ENCODE measurements at places on chromosomes 3 and 15.
A peak's percentile ranks its signal among the peaks of the same experiment; 100 is the strongest.

DNA sequence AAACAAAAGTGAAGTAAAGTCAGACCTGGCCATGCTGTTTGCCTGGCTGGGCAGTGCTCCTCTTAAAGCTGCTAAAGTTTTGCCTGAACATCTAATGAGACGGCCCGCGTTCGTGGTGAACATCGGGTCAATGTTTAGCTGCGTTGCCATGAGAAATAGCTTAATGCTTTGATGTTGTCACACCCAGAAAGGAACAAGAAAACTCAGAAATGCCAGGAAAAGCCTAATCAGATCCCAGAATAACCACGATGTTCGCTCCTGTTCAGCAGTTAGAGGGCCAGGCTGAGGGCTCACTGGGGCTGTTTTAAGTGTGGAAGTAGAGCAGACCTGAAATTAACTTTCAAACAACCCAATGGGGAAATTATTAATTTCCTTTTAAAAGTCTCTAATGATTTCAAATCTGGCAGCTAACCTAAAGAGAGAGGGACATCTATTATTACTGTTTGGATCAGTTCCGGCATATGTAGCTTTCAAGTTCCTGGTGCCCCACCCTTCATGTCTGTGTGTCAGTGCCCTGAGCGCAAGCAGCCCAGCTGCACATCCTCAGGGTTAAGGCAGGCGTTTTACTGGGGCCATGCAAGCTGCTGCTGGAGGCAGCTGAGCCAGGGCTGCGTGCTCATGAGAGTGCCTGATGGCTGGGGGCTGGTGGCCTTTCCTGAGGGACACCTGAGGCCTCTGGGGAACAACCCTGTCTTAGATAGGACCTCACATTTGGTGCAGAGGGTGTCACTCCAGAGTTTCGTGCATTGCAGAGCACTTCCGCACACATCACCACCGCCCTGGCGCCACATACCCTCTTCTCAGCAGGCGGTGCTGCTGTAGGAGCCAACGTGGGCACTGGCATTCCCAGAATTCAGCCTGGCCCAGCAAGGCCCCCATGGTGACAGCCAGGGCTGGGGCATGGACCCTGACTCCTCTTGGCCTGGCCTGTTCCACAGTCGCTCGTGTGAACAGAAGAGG is 76.6 kb downstream of the LRRK1 start:
- no peak for DNase-seq

GRCh38 chr15:70801109-70801508 is 37.8 kb upstream of the UACA start:
- DNase-seq = no peak

- DNase-seq = no peak
These were observed 314.4 kb downstream of the SHQ1 start for GRCh38 chr3:72533591-72534473.

DNA sequence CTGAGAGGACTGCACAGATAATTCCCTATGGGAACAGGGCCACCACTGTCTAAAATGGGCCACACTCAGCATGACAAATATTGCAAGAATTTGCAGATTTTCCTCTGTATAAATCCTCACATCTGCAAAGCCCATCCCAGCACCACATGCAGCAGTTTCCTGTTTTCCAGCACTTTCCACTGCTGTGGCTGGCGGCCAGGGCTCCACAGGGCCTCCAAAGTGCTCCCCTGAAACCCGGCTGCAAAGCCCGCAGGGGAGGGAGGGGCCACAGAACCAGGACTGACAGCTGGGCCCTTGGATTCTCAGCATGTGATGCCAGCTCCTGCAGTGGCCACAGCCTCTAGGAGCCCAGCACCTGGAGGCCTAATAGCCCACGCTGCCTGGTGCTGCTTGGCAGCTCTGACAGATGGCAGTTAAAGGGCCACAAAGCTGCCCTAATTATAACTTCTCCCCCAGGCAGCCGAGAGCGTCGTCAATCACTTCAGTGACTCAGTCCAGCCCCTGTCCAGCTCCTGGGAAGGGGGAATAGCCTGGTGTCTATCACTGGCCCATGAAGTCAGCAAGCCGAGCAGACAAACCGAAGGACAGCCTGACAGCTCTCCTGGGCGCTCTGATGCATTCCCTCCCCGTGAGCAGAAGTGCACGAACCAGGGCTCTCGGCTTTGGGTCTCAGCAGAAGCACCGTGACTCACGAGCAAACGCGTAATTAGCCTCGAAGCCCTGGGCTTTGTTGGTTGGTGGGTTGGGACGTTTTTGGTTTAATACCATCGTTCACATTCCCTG is 4.7 kb downstream of the LRRC15 start:
- DNase-seq = no peak

DNA sequence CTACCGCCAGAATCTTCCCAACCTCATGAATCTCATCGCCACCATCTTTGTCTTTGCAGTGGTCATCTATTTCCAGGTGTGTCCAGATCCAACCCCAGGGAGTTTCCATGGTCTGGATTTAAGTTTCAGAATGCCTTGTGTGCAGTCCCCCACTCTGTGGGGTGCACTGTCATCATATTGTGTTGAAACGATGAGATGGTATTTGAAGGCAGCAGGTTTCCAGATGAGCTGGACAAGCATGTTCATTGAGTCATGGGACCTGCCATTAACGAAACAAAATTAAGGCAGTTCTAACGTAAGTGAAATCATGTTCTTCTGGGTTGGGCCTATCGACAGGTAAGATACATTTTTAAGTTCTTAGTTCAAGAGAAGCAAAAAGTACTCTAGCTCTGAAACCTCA is 12.7 kb downstream of the SEC61A1 start:
- no peak for DNase-seq

- no peak for DNase-seq
These were observed 70.1 kb downstream of the CSNK1G1 start for GRCh38 chr15:64285871-64286270.

DNA sequence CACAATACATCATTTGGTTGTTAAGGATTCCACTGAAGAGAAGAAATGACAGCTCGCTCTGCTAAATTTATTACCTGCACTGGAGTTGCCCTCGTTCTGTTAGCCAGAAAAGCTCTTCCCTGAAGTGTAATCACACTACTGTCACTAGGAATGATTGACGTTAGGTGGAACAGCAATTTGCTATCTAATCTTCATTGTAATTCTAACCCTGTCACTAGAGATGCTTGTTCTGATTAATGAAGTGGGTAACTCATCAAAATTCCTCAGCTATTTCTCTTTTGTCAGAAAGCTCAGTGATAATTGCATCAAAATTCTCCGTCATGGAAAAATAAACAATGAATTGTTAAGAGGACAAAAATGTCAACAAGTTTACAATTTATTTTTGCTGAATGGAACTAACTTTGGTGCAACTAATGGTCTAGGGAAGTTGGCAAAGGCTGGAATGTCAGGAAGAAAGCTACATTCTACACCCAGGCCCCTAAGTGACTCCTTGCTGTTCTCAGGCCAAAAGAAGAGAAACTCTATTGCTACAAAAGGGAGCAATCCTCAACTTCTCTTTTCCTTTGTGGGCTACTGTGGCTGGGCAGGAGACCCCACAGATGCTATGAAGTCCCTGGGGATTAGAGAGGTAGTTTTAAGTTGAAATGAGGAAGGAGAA is 34.1 kb downstream of the CCDC191 start:
- no peak for DNase-seq

DNA sequence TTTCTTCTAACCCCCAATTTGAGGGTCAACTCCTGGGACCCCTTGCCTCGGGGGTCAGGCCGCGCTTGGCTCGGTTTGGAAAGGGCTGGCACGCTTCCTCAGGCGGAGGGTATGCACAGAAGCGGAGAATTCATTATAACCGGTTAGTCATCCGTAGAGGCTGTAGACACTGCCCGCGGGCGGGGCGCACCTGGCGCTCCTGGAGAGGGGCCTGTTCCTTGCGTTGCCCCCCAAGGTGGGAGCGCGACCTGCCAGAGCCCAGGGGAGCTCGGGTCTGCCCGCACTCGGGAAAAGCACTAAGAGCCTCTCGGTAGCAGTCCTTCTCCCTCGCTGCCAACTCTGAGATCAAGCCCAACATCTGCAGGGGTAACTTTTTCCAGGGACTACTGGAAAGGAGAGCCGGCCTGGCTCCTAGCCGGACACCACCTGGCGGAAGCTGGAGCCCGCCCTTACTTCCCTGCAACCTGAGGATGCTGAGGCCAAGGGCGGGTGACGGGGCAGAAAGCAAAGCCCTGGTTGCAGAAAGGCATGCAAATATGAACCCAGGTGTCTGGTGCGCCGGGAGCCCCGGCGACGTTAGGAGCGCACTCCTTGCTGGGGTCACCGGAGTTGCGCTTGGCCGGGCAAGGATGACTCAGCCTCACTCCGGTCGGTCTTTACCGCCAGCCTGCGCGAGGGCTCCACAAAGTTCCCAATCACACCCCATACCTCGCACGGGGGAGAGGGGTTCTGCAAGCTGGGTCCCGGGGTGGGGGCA is 1.5 kb upstream of the CACNA2D3 start:
- no peak for DNase-seq

GRCh38 chr3:40864146-40864782 is 335.0 kb upstream of the CTNNB1 start:
- DNase-seq = no peak

DNA sequence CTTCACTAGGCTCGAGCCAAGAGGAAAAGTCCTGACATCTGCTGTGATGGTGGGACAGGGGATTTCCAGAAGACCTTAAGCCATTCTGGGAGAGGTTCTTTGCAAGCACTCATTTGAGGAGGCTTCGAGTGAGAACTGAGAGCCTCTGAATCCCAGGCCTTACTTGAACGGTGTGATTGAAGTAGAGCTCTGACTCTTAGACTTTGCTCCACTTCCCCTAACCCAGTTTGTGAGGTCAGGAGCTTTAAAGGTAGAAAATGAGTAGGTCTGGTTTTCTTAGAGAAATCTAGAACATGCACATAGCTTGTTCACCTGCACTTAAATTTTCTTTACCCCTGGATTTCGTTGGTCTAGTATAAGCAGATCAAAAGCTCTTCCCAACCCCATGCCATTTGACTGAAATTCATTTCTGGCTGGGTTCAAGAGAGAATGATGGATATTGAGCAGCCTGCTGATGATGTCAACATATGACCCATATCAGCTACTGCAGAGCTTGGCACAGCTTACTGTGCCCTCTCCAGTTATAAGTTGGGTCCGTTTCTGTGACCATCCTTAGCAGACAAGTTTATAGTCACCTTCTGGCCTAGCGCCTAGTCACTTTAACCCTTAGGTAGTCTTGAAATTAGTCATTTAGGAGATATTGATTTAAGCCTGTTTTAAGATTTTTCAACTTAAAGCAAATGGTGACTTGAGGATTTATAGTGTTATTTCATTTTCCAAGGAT is 229.2 kb upstream of the CHRM5 start:
- DNase-seq = no peak

- DNase-seq = no peak
These were observed 269.0 kb upstream of the TPM1 start for GRCh38 chr15:62773369-62774165.

DNA sequence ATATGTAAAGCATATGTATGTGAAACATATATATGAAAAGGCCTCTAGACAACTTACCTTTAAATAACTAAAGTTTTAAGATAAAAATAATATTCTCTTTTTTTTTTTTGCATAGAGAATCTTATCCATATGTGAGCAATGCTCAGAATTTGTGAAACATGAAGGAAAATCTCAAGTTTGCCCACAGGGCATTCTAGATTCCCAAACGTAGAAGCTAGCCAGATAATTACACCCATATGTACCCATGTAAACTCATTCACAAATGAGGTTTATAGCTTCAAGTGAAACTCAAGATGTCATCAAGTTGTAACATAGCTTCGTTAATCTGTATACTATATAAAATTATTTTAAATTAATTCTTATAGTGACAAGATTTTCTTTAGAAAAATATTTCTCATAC is 537.3 kb upstream of the NR2F2 start:
- DNase-seq = no peak

- DNase-seq = peak; percentile 64
These were observed 11.9 kb downstream of the RASA2 start for GRCh38 chr3:141498598-141499223.

- DNase-seq = no peak
These were observed 131.0 kb downstream of the IL5RA start for GRCh38 chr3:2978977-2979732.

- DNase-seq = no peak
These were observed 3.0 kb upstream of the SLC28A1 start for GRCh38 chr15:84881520-84881830.

DNA sequence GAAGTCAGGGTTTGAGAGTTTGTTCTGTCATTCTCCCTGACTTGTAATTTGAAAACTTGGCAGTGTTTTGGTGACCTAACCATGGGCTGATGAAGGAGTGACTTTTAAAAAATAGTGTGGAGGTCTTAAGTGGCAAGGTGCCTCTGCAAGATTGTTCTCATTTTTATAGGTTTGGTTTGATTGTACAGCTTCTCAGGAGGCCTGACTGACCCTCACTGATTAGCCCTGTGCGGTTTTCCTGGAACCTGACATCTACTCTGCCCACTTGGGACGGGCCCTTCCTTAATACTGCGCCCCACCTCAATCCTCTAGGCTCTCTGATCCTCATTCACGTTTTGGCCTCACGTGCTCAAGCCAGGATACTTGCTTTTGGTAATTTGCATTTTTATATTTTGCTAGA is 2.8 kb downstream of the UBE2E1 start:
- no peak for DNase-seq

- no peak for DNase-seq
These were observed 46.0 kb downstream of the UACA start for GRCh38 chr15:70717237-70717793.

DNA sequence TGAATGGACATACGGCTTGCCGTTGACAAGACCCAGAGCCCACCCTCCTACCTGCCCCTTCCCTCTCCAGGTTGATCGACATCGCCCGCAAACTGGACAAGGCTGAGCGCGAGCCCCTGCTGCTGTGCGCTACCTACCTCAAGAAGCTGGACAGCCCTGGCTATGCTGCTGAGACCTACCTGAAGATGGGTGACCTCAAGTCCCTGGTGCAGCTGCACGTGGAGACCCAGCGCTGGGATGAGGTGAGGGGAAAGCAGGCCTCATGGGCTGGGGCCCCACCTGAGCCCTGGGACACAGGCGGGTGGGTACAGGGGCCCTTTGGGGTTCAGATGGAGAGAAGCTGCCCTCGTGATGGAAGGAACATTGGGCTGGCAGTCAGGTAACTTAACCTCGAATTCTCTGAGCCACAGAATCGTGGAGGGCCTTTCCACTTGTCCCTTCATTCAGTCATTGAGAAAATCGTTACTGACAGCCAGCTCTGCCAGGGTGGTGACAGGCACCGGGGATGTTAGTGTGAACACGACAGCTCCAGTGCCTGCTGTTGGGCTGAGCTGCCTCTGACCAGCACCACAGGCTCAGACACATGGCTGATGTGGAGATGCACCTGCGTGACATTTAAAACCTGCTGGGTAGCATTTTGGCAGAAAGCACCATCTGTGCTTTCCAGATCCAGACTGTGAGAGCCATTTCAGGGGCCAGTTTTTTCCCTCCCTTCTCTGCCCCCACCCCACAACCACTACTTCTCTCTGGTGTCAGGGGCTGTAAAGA is 25.6 kb upstream of the RHO start:
- no peak for DNase-seq
